ENCODE measurements at places on chromosomes 12 and 14.

DNA sequence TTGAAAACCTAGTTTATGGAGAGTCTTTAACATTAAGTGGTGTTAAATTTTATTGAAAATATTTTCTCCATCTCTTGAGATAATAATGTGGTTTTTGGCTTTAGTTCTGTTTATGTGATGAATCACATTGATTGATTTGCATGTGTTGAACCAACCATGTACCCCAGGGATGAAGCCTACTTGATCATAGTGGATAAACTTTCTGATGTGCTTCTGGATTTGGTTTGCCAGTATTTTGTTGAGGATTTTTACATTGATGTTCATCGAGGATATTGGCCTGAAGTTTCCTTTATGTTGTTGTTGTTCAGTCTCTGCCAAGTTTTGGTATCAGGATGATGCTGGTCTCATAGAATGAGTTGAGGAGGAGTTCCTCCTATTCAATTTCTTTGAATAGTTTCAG is 222.6 kb downstream of the ADAMTS20 start:
- DNase-seq: no peak

DNA sequence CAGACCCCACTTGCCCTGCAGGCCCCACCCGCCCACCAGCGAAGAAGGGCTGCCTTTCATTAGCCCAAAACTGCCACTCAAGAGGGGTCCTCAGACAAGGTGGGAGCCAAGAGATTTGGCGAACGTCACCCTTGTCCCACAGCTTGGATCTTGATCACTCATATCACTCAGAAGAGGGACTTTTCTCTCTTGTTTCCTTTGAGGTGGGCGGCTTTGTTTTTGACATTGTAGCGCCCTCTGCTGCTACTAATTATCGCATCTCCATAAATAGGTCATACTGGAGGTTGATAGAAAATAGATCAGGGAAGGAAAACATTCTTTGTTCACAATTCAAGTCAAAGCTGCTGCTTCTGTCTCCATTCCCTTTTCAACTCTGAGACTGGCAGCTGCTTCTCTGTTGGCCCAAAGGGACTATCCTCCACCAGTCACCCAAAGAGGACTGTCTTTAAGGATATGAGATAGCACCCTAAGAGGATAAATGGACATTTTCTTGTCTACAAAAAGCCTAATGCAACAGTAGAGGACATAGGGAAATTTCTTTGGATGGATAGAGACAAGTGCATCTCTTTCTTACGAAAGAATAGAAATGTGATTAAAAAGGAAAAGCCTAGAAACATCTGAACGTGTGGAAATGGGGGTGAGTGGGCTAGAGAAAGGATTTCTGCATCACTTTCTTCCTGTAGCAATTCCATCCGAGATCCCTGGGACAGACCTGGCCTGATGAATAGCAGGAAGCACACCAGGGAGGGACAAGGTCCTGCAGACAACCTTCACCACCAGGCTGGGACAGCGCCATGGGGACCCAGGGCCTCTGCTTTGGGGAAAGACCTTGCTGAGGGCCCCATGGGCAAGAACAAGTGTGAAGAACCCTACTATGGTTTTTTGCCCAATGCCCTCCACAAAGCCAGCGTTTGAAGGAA is 115.8 kb downstream of the DAD1 start:
- no peak for DNase-seq

DNA sequence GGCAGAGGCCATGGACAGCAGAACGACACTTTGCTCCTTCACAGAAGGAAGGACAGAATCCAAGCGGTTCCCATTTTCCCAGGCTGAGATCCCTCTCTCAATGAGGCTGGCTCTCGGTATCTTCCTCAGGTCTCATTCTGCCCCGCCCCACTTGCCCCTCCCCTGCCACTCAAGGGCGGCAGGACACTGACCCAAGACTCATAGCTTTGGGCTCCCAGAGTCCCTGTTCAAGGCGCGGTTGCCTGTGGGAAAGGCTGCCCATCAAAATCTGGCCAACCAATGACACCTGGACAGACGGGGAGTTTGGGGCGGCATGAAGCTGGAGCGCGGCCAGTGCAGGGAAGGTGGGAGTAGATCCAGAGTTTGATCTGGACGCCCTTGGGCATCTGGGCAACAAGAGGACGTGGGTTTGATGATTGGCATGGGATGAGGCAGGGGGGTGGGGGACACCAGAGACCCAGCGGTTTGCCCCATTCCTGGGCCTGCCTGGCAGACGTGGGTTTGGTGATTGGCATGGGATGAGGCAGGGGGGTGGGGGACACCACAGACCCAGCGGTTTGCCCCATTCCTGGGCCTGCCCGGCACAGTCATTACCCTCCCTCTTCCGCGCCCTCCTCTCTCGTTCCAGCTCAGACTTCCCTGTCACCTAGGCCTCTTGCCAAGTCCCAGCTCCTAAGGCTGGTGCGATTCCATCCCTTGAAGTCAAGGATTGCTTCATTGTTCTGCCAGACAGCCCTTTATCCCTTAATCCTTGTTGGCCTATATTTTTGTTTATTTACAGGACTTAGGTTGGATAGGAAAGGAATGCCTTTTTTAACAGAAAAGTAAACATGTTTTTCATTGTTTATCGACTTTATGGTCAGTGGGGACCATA is 92.1 kb downstream of the NINJ2 start:
- no peak for DNase-seq

- peak; percentile 81 for DNase-seq
Observed at GRCh38 chr14:39988939-39989338, 556.7 kb upstream of the FBXO33 start.

DNA sequence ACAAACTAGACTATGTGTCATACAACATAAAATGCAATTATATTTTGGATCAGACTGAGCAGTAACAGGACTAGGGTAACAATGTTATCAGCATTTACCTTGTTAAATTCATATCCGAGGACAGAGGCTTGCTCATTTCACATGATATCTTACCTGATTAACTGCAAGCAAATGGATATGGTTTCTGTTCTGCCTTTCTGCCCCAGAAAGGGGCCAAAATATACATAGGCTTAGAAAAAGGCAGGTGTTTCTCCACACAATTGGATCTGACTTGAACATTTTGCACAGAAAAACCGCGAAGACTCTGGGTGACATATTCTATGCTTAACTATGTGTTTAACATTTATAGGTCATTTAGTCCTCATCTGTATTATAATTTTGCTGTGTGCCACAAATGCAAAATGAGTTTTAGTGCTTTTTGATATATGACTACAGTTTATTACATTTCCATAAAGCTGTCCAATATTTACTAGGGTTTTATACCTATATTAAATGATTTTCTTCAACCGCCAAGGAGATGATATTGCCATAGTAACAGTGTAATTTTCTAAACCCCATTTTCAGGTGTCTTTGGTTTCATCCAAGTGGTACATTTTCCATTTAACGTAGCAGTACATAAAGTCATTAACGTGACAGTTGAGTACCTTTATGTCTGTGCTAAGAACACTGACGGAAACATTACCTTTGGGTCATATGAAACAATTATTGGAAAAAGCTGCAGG is 249.3 kb upstream of the KRR1 start:
- no peak for DNase-seq

DNA sequence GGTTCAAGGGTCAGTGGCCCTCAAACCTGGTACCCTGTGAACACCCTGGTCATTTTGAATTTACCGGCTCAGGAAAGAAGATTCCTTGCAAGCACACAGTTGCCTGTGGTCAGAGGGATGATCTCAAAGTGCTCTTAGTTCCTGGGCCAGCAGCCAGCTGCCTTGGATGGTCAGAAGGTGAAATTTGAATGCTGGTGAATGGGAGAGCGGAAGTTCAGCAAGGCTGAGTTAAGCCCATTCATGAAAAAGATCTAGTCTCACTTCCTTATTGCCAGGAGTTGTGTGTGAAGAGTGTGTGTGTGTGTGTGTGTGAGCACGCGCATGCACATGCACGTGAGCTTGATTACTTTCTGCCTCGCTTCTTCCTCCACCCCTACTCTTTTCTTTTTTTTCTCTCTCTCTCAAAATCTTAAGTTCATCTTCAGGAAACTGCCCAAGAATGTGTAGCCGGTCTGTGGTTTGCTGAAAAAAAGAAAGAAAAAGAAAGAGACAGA is 155.5 kb upstream of the CCND2 start:
- DNase-seq: no peak

- DNase-seq: peak; percentile 39
Observed at GRCh38 chr12:123151457-123152454, 866 bp upstream of the PITPNM2 start.

GRCh38 chr12:68368327-68368726 is 36.2 kb upstream of the MDM1 start:
- DNase-seq: no peak

DNA sequence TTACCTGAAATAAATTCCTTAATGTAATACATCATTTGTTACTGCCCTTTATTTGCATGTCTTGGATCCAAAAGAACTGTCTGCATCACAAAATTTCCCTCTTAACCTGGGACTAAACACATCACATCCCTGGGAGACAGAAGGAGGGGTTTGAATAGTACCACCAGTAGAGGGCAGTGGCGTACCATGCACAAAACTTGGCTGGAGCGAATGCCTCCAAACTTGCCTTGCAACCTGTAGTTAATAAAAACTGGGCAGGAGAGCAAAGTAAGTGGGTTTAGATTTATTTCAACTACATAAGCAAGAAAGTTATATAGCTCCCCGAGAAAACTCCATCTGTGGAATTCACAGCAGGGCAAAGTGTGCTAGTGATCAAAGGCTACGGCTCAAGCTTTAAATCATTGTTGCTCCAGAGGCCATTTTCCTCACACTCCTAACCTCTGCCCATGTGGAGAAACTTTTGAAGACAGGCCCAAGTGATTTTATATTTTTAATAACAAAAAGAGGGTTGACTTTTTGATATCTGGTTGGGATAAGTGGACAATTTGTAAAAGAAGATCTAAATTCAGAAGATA is 1176.7 kb upstream of the SEL1L start:
- DNase-seq: no peak

- DNase-seq: no peak
Observed at GRCh38 chr14:72463291-72463866, 430.5 kb downstream of the DPF3 start.

DNA sequence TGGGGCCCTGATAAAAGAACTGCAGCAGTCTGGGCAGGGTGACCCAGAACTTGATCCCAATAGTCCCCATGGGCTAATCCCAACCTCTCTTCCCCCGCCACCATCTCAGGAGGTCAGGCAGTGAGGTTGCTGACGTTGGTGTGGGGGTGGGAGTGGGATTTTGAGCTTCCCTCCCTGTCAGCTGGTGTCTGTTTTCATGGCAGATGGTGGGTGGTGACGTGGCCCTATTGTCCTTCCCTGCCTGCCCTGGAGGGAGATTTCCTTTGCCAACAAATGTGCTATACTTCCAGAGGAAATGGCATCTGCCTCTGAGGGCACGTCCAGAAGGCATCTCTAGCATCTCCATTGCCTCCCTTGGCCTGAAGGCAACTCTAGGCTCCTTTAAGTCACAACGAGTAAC is 37.7 kb downstream of the NEUROD4 start:
- no peak for DNase-seq
